Right ventricle myocardium inferior (tissue), 1 donor: ENCODE measurements at places on chromosomes 13 and 19. TPM values are rescaled to one million over a fixed set of nuclear protein-coding genes. Genes with fewer than 3 reads are reported as not detected.

DNA sequence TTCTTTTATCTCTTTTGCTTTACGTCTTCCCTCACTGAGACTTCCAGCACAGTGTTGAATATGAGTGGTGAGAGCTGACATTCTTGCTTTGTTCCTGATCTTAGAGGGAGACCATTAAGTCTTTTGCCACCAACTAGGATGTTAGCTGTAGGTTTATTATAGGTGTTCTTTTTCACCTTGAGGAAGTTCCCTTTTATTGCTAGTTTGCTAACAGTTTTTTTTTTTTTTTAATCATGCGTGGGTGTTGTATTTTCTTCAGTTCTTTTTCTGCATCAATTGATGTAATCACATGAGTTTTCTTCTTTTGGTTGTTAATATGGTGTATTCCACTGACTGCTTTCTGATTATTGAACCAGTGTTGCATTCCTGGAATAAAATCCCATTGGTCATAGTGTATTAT lies 21.1 kb downstream of the AP1M1 start:
- DNase-seq, result no peak

DNA sequence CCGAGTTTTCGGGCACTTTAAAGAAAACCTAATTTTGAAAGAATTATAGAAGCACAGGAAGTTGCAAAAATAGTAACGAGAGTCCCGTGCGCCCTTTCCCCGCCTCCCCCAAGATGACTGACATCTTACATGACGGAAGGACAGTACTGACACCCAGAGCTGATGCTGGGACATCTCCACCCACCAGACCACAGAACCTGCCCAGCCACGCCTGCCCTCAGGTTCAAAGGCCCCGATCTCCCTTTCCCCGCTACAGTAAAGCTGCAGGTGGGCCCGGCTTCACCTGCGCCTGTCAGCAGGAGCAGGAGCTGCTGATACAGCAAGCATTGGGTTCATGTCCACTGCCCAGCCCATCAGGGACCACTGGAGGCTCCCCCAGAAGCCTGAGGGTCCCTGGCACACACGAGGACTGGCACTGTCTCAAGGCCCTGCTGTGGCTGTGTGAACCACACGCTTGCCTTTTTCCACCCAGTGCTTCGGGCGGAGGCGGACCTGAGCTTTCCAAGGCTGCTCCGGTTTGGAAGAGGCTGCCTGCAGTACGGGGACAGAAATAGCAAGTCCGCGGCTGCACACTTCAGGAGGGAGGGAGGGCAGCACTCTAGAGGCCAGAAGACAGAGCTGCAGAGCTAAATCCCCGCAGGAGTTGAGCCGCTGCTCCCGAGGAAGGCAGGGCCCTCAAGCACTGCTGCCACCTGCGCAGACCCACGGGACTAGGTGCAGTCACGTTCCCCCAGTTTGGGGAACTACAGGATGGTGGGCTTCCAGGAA lies 8.7 kb downstream of the MAP2K2 start:
- DNase-seq, result no peak

DNA sequence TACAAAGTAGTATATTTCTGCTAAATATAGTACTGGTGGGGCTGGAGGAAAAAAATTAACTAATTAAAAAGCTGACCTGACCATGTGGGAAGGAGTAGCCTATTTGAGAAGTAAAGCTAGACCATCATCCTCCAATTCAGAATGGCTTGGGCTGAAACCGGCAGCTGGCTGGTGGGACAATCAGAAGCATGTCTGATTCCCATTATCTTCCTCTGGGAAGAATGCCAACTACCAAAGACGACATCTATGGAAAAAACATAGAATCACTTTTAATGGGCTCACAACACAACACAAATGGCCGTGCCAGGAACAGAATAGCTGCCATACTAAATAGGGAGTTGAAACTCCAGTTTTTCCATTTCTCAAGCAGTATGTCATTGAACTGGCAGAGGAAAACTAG lies 120.4 kb upstream of the FREM2 start:
- DNase-seq, result no peak

- no peak for DNase-seq
Observed at GRCh38 chr19:5298471-5298901, 42.1 kb downstream of the PTPRS start.

Gene CLEC4M
- not detected for total RNA-seq
